ENCODE measurements at places on chromosomes 11 and 22.

GRCh38 chr11:113593698-113594308, 112.3 kb downstream of the TMPRSS5 start:
- no peak for DNase-seq

DNA sequence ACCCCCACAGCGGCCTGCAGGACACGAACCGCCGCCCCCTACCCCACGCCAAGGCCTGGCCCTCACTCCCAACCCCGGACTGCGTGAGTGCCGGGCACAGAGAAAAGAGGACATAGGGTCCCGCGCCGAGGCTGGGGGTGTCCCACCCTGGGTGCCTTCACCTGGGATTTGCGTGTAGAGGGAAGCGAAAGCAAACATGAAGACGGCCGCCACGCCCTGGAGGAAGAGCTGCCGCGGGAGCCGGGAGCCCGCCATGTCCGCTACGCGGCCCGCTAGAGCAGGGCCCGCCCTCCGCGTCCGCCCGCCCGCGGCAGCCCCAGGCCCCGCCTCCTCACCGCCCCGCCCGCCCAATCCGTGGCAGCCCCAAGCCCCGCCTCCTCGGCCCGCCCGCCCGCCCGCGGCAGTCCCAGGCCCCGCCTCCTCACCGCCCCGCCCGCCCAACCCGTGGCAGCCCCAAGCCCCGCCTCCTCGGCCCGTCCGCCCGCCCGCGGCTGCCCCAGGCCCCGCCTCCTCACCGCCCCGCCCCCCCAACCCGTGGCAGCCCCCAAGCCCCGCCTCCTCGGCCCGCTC, at the start of gene LMF2:
LMF2 (minus strand) TSS at position 282 of the 570 bp plus-strand sequence; CDS start at position 255, 27 bp downstream.
- peak; percentile 80 for DNase-seq

DNA sequence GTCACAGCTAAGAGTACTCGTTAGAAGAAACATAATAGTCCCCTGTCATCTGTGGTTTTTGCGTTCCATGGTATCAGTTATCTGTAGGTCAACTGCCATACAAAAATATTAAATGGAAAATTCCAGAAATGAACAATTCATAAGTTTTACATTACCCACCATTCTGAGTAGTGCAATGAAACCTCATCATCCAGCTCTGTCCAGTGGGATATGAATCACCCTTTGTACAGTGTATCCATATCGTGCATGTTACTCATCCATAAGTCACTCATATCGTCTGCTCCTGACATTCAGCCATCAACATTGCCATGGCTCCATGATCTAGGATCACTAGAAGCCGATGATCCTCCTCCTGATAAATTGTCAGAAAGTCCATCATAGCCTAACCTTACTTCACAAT, 174.9 kb upstream of the C11orf87 start:
- DNase-seq, result no peak

GRCh38 chr22:35430897-35431322, 31.0 kb downstream of the MCM5 start:
- peak; percentile 33 for DNase-seq

GRCh38 chr11:119518746-119519730, 96.1 kb upstream of the THY1 start:
- DNase-seq, result no peak

- DNase-seq, result no peak
Measured at GRCh38 chr11:62880231-62880802, 379 bp upstream of the SLC3A2 start.

DNA sequence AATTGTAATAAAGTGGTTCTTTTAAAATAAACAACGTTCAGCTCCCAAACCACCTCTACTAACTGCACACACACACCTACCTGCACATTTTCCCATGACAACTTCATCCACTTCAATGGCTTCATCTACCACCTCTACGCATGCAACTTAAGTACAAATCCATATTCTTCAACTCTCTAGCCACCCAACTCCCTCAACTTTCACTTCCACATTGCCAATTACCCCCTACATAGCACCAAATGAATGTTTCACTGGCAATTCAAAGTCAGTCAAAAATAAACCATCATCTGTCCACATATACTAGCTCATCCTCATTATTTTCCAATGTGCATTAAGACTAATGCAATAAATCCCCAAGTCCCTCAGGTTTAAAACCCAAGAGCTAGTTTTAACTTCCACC, 50.7 kb upstream of the ARHGAP32 start:
- no peak for DNase-seq

DNA sequence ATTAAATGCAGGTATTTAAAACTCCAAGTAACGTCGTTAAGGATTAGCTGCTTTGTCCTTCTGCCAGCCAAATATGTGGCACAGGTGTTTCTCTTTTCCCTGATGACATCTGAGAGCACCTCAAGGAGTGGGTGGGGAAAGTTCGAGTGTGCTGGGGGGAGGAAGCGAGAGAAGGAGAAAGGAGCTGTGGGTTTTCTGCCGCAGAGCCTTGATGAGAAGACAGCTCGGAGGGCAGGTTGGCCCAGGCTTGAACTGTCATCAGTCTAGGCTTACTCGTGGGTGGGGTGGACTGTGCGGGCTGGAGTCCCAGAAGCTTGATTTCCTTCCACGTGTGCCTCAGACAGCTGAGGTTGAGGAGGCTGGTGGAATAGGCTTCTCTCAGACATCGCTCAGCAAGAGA, 15.2 kb upstream of the SORL1-AS1 start:
- peak; percentile 65 for DNase-seq

DNA sequence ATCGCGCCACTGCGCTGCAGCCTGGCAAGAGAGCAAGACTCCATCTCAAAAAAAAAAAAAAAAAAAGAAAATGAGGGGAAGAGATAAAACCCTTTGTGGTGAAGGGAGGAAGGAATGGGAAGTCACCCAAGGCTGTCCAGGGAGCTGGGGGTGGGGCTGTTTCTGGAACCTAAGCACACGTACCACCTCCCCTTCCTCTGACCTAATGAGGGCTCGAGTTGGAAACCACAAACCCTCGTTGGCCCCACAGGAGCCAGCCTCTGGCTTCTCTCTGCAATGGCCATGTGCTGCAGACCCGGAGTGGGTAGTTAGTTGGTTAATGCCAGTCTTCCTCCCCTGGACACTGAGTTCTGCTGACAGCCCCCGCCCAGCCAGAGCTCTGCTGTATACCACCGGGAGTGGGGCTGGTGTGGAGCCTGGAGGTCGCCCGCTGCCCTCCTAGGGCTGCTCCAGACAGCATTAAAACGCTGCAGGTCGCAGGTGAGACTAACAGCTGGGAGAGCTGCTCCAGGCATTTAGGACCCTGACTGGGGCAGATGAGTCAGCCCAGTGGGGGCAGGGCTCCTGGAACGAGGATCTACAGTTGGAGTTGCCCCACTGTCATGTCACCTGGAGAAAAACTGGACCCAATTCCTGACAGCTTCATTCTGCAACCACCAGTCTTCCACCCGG, at the start of gene LGALS12:
LGALS12 (plus strand) TSS at position 228 of the 672 bp plus-strand sequence; CDS start at position 603, 375 bp downstream.
- DNase-seq, result no peak
